ENCODE measurements at places on chromosomes 2 and 18. TPM values are rescaled to one million over a fixed set of nuclear protein-coding genes. Genes with fewer than 3 reads are reported as not detected.

Gene CFC1B
- total RNA-seq: not detected

Gene MLPH
- total RNA-seq: 14.2 TPM

Gene GPR39
- total RNA-seq: 6.4 TPM

Gene SPATS2L
- total RNA-seq: 44.5 TPM

Gene RNMT
- total RNA-seq: 30.1 TPM

Gene VIL1
- not detected for total RNA-seq

Gene SDC1
- total RNA-seq: 44.3 TPM

Gene UCN
- total RNA-seq: 0.85 TPM
